ENCODE measurements at places on chromosomes 1 and 21.

DNA sequence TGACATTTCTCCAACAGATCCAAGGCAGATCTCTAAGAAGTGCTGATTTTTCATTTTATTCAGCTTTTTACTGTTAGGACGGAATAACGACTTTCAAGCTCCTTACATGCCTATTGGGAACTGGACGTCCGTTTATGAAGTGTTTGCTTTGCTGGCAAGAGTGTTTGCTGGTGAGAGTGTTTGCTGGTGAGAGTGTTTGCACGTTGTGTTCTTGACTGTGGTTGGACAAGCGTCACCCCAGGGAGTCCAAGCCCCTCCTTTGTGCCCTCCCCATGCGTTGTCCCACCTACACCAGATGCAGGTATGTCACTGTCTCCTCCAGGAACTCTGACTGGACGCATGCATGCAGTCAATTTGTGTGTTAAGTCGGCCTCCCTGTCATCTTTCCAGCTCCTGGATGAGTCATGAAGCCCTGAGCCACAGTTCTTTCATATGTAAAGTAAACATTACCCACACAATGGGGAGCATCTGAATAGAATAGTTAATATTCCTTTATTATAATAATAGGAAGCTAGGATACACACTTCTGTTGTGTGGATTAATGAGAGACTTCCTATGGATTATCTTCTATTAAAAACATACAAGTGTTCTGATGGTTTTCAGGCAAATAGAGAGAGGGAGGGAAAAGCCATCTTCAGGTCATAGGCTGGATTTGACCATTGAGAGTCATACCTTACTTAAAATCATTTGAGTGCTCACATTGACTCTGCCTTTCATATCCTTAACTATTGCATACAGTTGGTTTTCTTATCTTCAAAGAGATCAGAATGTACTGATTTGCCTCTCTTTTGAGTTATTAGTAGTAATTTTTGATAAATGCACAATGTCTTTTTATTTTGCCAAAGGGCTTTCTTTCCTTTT lies 119.2 kb downstream of the GALNT2 start:
- no peak for DNase-seq

GRCh38 chr1:58649555-58649954 lies 50.3 kb downstream of the MYSM1 start:
- no peak for DNase-seq

- no peak for DNase-seq
Observed at GRCh38 chr1:53572065-53572814, 113.0 kb downstream of the DMRTB1 start.

GRCh38 chr1:119981986-119982815 lies 85.9 kb upstream of the ADAM30 start:
- no peak for DNase-seq

- DNase-seq = no peak
Observed at GRCh38 chr1:60679524-60680375, 402.6 kb upstream of the NFIA start.

GRCh38 chr1:231084353-231084752 lies 44.3 kb upstream of the FAM89A start:
- DNase-seq = no peak

GRCh38 chr1:57986432-57986831 lies 560.1 kb downstream of the OMA1 start:
- no peak for DNase-seq

DNA sequence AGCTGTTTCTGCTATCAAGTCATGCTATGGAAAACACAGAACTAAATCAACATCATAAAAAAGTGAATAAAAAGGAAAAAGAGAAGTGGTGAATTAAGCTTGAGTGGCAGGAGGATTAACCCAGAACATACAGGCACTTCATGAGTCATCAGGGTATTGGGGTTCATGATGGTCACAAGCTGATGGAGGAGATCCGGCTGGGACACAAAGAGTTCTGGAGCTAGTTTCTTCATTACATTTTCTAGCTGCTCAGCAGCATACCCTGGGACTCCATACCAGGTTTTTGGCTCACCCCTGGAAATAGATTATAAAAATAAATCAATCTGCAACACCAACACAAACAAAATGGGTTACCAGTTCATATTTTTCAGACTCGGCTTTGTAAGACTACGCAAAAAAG lies 42.5 kb upstream of the SYT2 start:
- DNase-seq = no peak

GRCh38 chr1:203135636-203136305 lies 8.2 kb downstream of the ADORA1 start:
- DNase-seq = no peak

DNA sequence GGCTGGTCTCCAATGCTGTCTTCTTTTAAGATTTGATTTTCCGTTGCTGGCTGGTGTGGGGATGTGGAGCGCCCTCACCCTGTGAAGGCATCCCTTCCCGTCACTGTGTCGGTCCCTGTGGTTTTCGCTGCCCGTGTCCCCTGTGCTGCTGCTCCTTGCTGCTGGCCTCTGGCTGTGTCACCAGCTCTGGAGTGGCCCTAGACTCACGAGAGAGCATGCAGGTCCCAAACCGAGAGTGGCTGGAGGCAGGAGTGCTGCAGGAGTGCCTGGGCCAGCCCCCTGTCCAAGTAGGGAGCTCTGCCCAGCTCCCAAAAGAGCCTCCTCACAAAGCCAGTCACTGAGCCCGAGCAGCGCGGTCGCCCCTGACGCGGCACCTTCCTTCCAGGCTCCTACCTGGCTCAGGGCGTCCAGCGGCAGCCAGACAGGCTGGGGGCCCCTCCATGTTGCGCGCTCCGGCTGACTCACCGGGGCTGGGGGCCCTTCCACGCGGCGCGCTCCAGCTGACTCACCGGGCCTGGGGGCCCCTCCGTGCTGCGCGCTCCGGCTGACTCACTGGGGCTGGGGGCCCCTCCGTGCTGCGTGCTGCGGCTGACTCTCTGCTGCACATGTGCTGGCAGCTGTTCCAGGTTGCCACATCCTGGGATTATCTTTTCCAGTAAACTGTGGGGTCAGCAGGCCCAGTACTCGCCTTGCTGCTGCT lies 106.7 kb upstream of the COL6A1 start:
- no peak for DNase-seq

- no peak for DNase-seq
Observed at GRCh38 chr1:83998498-83999315, at the start of gene TTLL7. Gene TTLL7 (minus strand): TSS chr1:83999132. CDS start chr1:83952211, 46,921 bp downstream.

- no peak for DNase-seq
Observed at GRCh38 chr1:26838474-26839338, 12.2 kb downstream of the ZDHHC18 start.

DNA sequence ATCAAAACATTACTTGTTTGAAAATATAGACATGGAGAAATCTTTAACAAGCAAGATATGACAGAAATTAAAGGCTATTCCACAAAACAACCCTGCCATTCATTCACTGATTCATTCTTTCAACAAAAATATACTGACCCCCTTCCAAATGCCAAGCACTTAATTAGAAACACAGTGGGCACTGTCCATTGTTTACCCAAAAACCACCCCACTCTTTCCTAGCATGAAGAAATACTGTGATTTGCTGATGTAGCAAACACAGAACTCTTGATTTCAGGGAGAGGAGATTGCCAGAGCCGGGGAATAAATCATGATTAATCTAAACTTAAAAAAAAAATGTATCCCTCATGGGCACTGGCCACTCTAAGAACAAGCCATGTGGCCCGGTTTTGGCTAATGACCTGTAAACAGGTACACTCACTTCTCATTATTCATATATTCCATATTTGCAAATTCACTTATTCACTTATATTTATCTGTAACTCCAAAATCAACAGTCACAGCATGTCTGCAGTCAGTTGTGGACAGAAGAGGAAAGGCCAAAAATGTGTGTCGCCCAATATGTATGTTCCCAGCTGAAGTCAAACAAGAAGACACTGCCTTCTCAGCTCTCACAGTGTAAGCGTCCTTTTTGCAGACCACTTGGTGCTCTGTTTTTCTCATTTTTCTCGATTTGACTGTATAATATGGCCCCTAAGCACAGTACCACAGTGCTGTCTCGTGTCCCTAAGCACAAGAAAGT lies 133.1 kb downstream of the SMYD3 start:
- no peak for DNase-seq

DNA sequence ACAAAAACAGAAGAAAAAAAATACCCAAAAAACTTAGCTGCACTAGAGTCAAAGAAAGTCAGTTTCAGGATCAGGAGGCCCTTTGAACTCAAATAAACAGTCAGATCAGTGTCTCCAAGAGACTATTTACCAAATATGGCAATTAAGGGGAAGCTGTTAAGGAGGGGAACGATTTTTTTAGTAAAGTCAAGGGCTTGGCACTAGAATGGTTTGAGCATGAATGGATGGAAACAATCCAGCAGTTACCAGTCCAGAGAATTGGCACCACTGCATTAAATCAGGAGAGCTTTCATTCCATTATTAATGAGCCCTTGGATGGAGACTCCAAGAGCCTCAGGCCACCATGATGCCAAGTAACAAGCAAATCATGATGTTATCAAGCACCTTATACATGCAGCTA lies 7.2 kb downstream of the TRAPPC3 start:
- no peak for DNase-seq

DNA sequence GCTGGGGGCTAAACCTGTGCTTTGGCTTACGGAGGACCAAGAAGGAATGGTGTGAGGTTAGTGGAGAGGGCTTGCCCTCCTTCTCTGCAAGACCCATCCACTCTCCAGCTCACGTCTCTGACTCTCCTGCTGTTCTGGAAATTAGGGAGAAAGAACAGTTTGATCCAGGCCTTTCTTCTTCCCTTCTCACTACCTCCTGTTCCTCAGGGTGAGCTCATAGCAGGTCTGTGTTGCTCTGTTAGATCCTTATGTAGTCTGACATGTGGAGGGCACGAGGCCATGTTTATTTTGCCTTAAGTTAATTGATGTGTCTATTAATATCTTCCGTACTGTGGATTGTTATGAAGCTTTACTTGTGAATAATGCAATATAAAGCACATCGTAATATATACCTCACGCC lies 315.0 kb downstream of the GRIK1 start:
- no peak for DNase-seq

- no peak for DNase-seq
Observed at GRCh38 chr1:15994590-15995351, 9.3 kb upstream of the SRARP start.

GRCh38 chr1:150186789-150187559 lies 37.3 kb downstream of the PLEKHO1 start:
- no peak for DNase-seq

- no peak for DNase-seq
Observed at GRCh38 chr1:53104289-53104913, 38.0 kb downstream of the SLC1A7 start.

GRCh38 chr1:103516283-103516682 lies 9.2 kb upstream of the RNPC3 start:
- DNase-seq = no peak

- DNase-seq = no peak
Observed at GRCh38 chr1:17485281-17485680, 45.8 kb upstream of the RCC2 start.

DNA sequence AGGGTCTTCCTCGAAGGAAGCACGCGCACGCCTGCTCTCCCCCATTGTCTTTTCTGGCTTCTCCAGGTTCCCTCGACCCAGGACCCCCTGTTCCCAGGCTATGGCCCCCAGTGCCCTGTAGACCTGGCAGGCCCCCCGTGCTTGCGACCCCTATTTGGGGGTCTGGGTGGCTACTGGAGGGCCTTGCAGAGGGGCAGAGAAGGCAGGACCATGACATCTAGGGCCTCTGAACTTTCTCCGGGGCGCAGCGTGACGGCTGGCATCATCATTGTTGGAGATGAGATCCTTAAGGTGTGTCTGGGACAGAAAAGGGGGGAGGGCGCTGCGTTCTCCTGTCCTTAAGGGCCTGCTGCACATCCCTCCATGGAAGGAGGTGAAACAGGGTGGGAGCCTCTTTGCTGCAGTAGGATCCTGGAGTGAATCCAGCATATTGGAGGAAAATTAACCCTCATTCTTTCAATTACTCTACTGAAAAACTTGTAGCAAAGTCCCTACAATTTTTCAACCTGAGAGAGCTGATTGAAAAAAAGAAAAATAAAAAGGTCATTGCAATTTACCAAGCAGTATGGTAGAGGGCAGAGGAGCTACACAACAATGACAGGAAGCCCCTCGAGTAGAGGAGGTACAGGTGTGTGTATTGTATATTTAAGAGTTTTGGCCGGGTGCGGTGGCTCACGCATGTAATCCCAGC lies 777 bp downstream of the FLAD1 start:
- DNase-seq = no peak

- no peak for DNase-seq
Observed at GRCh38 chr1:232357416-232357815, 272.5 kb downstream of the SIPA1L2 start.

DNA sequence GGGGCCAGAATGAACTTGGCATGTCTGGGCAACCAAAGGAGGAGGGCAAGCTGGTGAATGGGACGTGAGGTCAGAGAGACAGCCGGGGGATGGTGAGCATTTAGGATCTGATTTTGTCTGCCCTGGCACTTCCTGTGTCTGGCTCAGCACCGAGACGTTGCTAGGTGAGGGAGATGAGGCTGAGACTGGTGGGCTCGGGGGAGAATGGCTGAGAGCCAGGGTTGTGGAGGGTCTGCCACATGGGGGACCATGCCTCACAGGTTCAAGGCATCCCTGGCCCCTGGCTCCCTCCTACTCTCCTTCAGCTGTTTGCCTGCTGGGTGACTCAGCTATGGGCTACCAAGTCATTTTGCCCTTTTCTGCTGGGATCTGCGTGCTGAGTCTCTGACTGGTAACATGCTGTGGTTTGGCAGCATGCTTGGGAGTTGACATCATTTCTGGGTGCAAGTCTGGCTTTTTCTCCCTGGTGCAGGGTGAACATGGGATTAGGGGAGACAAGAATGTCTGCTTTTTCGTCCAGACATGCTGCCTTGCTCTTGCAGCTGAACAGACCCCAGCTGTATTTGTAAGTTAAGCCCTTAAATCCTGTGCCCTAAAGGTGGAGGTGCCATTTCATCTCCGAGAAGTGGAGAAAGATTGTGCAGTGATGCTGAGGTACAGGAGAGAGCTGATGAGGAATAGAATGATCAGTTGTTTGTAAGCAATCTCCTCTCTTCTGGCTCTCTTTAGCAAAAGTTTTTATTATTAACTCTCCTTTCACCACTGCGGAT lies 17.6 kb downstream of the GALNT2 start:
- no peak for DNase-seq

- no peak for DNase-seq
Observed at GRCh38 chr1:240589585-240590110, 22.3 kb downstream of the GREM2 start.

DNA sequence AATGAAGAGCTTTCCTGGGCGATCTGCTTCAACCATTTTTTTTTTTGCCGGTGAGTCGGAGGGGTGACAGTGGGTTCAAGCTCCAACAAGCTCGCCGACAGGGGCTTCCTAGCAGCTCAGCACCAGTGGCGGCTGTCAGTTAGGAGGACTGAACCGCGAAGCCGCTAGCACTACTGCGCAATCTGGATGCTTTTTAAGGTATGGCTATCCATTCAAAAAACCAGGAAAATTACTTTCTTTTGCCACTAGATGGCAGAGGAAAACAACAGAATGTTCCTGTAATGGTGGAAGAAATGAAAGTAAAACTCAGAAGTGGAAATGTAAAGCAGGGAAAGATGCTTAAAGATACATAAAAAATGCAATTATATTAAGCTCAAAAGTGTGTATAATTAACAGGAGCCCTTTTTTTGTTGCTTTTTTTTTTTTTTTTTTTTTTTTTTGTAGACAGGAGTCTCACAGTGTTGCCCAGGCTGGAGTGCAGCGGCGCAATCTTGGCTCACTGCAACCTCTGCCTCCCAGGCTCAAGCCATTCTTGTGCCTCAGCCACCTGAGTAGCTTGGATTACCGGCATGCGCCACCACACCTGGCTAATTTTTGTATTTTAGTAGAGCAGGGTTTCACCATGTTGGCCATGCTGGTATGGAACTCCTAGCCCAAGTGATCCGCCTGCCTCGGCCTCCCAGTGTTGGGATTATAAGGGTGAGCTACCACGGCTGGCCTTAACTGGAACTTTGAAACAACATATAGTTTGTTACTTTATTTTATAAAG lies 8.5 kb downstream of the KYAT3 start:
- no peak for DNase-seq

Data from vagina (tissue), 2 donors.